HEK293T (cell line): ENCODE measurements at places on chromosomes 7 and 10.

GRCh38 chr10:68166871-68167585, 57.7 kb downstream of the MYPN start:
- DNase-seq: no peak

GRCh38 chr10:117223693-117224430, 17.1 kb upstream of the SLC18A2 start:
- DNase-seq: no peak

DNA sequence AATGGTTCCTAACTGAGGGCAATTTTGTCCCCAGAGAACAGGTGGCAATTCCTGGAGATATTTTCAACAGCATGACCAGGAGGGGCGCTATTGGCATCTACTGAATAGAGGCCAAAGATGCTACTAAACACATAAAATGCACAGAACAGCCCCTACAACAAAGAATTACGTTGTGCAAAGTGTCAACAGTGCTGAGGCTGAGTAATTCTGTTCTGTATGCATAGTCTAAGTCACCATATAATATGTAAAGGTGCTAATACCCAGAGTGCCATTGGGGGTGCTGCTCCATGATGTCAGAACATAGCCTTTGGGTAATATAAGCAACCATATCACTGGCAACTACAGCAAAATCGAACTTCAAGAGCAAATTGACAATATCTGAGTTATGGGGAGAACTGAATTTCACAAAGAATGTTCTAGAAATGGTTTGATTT, 213.3 kb upstream of the PHYHIPL start:
- no peak for DNase-seq

- no peak for DNase-seq
These were observed 10.4 kb downstream of the TM9SF3 start for GRCh38 chr10:96576277-96576980.

- no peak for DNase-seq
These were observed 88.7 kb downstream of the SAMD9 start for GRCh38 chr7:93029056-93029455.

GRCh38 chr7:65216469-65216868, 157.2 kb upstream of the ZNF92 start:
- peak; percentile 48 for DNase-seq

DNA sequence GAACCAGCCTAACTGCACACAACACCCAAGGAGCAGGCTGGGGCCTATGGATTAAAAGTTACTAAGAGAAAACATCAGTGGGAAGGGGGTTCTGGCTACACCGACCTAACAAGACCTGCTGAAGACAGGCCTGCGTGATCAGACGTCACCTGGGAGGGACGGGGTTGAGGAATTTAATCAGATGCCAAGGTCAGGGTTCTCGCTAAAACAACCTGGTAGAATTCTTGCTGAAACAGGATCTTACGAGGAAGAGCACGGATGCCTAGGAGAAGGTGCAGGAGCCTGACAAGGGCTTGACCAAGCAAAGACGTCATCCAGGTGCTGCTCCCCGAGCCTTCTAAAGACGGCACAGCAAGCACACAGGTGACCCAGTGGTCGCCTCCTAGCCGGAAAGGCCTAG, 1.6 kb downstream of the IDI2 start:
- no peak for DNase-seq
